ENCODE measurements at places on chromosomes 7 and 10.

GRCh38 chr10:133258066-133258817 lies 18.4 kb downstream of the ADAM8 start:
- DNase-seq, result no peak
- peak overlapping the region; percentile 17 for H3K4me3 ChIP-seq
- H3K27ac ChIP-seq, result no peak overlapping the region
- no peaks in the 10 kb centered on the region for H3K27me3 ChIP-seq
- no peaks in the 10 kb centered on the region for H3K36me3 ChIP-seq

DNA sequence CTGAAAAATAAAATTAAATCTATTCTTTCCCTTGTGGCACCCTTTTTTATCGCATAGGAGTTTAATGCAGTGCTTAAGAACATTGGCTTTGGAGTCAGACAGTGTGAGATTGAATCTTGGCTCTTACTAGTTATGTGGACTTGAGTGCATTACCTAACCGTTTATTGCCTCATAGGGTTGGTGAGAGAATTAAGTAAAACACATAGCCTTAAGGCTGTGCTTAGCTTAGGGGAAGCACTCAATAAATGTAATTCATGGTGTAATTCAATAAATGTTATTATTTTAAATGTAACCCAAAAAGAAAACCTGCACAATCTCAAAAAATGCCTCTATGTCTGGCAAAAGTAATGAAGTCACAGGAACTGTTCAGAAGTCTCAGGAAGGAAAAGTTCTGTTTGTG lies 2.7 kb downstream of the STK17A start:
- no peak for DNase-seq
- peak overlapping the region; percentile 91 for H3K27ac ChIP-seq
- peak overlapping the region; percentile 96 for H3K4me3 ChIP-seq
- peaks cover 16% of the 10 kb centered on the region for H3K27me3 ChIP-seq
- peaks cover 65% of the 10 kb centered on the region for H3K4me1 ChIP-seq

DNA sequence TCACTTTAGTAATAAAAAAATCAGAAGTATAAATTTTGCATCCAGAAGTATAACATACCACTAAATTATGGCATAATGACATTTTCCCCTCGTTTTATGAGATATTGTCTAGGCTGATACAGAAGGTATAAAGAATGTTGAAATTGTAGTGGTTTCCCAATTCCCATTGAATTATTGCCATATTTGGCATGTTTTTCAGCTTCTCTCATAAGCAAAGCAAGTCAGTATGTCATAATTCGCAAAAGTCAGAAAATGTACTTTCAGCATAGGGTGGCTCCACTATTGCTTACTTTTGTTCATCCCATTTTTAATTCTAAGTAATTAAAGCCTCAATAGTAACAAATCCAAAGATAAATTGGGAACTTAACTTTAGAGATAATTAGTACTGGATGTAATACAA lies 19.7 kb upstream of the PTPRZ1 start:
- no peaks in the 10 kb centered on the region for H3K4me1 ChIP-seq
- no peak overlapping the region for H3K4me3 ChIP-seq
- H3K27ac ChIP-seq, result no peak overlapping the region
- no peaks in the 10 kb centered on the region for H3K36me3 ChIP-seq
- no peaks in the 10 kb centered on the region for H3K27me3 ChIP-seq

DNA sequence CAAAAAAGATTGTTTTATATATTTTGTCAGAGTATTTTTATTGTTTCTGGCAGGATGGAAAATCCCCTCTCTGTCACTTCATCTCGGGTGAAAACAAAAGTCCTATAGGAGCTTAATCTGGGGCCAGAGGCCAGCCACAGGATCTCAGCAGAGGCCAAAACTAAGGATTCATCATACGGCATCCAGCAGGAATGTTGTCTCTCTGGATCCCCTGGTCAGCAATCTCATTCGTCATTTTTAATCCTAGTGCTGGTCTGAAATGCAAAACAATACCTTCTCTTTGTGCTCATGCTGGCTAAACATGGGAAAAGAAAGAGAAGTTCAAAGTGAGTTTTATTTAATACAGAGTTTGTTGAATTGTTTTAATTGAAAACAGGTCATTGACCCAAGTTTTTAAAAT lies 482.5 kb upstream of the AUTS2 start:
- DNase-seq, result no peak
- H3K36me3 ChIP-seq, result no peaks in the 10 kb centered on the region
- H3K27me3 ChIP-seq, result no peaks in the 10 kb centered on the region
- H3K27ac ChIP-seq, result no peak overlapping the region

DNA sequence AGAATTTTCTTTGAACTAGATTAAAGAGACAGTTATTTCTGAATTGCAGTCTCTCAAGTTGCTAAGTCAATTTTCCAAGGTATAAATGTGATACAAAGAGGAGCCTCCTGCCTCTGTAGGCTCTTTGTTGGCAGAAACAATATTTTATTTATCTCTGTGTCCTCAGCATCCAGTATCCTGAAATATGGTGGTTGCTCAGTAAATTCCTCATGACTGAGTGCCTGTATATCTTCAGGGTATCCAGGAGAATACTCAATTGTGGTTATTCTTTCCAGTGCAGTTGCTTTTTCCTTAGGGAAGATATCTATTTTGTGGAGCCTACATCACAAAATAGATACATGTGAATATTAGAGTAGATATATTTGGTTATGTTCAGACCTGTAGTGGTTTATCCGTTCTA lies 144.8 kb upstream of the FERD3L start:
- H3K4me3 ChIP-seq, result no peak overlapping the region
- H3K27me3 ChIP-seq, result peaks cover 4% of the 10 kb centered on the region
- no peak overlapping the region for H3K27ac ChIP-seq
- H3K4me1 ChIP-seq, result no peaks in the 10 kb centered on the region

DNA sequence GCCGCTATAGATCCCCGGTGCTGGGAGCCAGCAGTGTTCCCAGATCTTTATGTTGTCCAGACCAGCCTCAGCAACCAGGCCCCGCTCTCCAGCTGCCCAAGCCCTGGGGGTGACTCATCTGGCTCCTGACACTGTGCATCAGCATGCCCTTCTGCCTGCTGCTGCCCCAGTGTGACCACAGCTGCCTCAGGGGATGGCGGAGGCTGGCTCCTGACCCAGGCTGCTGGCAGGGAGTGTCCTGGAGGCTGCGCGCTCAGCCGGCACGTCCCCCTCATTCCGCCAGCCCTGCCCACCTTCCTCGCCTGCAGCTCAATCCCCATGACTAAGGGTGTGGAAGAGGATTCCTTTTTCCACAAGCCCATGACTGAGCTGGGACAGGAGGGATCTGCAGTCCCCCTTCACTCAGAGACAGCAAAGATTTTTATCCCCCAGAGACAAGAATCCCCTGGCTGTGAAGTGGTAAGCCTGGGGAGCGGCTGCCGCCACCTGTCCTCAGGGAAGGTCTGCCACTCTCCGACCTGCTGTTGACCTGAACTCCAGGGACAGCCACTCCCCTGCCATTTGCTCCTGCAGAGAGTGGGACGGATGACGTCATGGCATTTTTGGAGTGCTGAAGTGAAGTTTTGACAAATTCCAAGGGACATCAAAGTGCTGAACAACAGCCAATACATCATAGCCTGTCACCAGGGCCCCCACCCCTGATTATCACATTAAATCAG lies 182.8 kb upstream of the BMPER start:
- no peak for DNase-seq
- H3K36me3 ChIP-seq, result no peaks in the 10 kb centered on the region
- no peaks in the 10 kb centered on the region for H3K4me1 ChIP-seq
- H3K4me3 ChIP-seq, result no peak overlapping the region

- H3K27me3 ChIP-seq, result no peaks in the 10 kb centered on the region
- DNase-seq, result no peak
- H3K27ac ChIP-seq, result no peak overlapping the region
- no peaks in the 10 kb centered on the region for H3K36me3 ChIP-seq
Measured at GRCh38 chr10:52639652-52640051, 132.9 kb downstream of the MBL2 start.

GRCh38 chr7:113892818-113893217 lies 26.0 kb downstream of the PPP1R3A start:
- no peak overlapping the region for H3K27ac ChIP-seq
- H3K4me3 ChIP-seq, result no peak overlapping the region
- H3K36me3 ChIP-seq, result no peaks in the 10 kb centered on the region
- DNase-seq, result no peak
- H3K27me3 ChIP-seq, result no peaks in the 10 kb centered on the region
- no peaks in the 10 kb centered on the region for H3K4me1 ChIP-seq

DNA sequence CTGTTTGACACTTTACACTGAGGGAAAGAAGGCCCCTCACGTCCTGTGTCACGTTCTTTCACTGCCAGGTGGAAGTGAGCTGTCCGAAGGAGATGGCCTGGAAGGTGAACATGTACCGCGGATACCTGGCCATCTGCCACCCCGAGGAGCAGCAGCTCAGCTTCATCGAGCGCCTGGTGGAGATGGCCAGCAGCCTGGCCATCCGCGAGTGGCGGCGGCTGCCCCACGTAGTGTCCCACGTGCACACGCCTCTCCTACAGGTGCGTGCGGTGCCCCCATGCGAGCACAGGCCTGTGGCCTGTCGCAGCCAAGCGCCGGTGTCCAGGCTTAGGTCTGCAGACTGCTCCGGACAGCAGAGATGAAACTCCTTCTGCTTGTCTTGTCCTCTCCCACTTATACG lies 103.4 kb downstream of the TRRAP start:
- peaks cover 3% of the 10 kb centered on the region for H3K4me1 ChIP-seq
- no peaks in the 10 kb centered on the region for H3K27me3 ChIP-seq
- peak overlapping the region; percentile 23 for H3K27ac ChIP-seq
- peaks cover 48% of the 10 kb centered on the region for H3K36me3 ChIP-seq
- H3K4me3 ChIP-seq, result no peak overlapping the region
- DNase-seq, result no peak

DNA sequence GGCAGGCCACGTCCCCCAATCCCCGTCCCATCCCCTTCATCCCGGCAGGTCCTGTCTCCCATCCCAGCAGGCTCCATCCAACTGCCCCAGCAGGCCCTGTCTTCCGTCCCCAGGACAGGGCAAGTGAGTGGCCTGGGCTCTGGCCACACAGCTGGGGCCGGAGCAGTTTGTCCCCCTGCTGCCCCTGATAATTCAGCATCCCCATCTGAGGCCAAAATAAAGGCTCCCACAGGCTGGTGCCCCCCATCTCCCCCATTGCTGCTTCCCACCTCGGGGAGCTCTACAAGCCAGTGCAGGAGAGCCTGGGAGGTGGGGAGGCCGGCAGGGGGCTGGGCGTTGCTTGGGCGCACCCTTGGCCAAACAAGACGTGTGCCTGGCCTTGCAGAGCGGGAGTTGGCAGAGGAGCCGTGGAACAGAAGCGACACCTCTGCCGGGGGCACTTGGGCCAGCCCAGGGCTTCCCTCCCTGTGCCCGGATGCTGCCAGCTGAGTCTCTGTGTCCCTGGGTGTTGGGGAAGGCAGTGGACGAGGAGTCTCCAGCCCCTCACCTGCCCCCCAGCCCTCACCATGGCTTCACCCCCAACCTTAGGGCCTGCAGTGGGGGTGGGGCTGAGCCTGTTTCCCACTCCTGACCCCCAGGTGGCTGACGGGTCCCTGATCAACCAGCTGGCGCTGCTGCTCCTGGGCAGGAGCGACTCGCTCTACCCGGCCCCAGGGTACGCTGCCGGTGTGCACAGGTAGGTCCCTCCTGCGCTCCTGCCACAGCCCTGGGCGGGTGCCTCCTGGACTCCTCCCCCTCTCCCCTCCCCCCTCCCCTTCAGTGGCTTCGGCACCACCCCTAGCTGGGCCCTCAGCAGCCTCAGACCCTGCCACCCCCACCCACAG lies 14.0 kb downstream of the AP5Z1 start:
- H3K36me3 ChIP-seq, result no peaks in the 10 kb centered on the region
- H3K27me3 ChIP-seq, result no peaks in the 10 kb centered on the region
- H3K4me1 ChIP-seq, result no peaks in the 10 kb centered on the region
- no peak for DNase-seq

- H3K36me3 ChIP-seq, result no peaks in the 10 kb centered on the region
- H3K27ac ChIP-seq, result no peak overlapping the region
- no peak overlapping the region for H3K4me3 ChIP-seq
- DNase-seq, result no peak
- no peaks in the 10 kb centered on the region for H3K4me1 ChIP-seq
Measured at GRCh38 chr10:82609845-82610244, 734.9 kb downstream of the NRG3 start.

DNA sequence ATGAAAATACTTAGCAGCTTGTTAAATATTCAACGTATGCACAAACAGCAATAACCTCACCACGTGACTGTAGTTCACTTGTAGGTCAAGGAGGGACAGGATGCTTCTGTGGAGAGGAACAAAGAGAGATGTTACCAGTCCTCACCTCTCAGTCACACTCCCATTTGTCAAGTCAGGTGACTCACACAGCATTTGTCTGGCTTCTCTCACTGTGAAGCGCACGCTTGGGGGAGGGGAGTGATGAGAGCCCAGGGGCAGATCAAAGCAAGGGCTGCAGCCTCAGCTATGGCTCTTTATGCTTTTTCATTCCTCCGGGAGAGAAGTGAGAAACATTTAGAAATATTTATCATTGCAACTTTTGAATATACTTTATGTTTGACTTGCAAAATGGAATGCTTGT lies 2.9 kb upstream of the RBM20 start:
- H3K4me3 ChIP-seq, result no peak overlapping the region
- peaks cover 18% of the 10 kb centered on the region for H3K4me1 ChIP-seq
- H3K27ac ChIP-seq, result no peak overlapping the region
- H3K36me3 ChIP-seq, result no peaks in the 10 kb centered on the region

- no peak overlapping the region for H3K4me3 ChIP-seq
- H3K36me3 ChIP-seq, result no peaks in the 10 kb centered on the region
- peaks cover 4% of the 10 kb centered on the region for H3K27me3 ChIP-seq
- peaks cover 2% of the 10 kb centered on the region for H3K4me1 ChIP-seq
- no peak for DNase-seq
Measured at GRCh38 chr10:79463578-79464496, 18.4 kb upstream of the ZCCHC24 start.

- no peaks in the 10 kb centered on the region for H3K27me3 ChIP-seq
- H3K36me3 ChIP-seq, result peaks cover 24% of the 10 kb centered on the region
- DNase-seq, result no peak
- H3K4me3 ChIP-seq, result peak overlapping the region; percentile 66
Measured at GRCh38 chr10:14564268-14564744, 210.4 kb downstream of the FAM107B start.

GRCh38 chr10:72889391-72889831 lies 4.1 kb upstream of the OIT3 start:
- no peak for DNase-seq
- H3K27me3 ChIP-seq, result no peaks in the 10 kb centered on the region
- no peak overlapping the region for H3K4me3 ChIP-seq

- H3K4me1 ChIP-seq, result peaks cover 23% of the 10 kb centered on the region
- peak overlapping the region; percentile 80 for H3K27ac ChIP-seq
- H3K4me3 ChIP-seq, result peak overlapping the region; percentile 28
- DNase-seq, result peak; percentile 71
- peaks cover 14% of the 10 kb centered on the region for H3K36me3 ChIP-seq
Measured at GRCh38 chr7:468681-469562, 50.7 kb downstream of the PDGFA start.

- H3K36me3 ChIP-seq, result no peaks in the 10 kb centered on the region
- H3K4me1 ChIP-seq, result no peaks in the 10 kb centered on the region
- H3K4me3 ChIP-seq, result no peak overlapping the region
- peaks cover 10% of the 10 kb centered on the region for H3K27me3 ChIP-seq
- H3K27ac ChIP-seq, result no peak overlapping the region
Measured at GRCh38 chr7:12583176-12583575, 12.7 kb downstream of the SCIN start.

DNA sequence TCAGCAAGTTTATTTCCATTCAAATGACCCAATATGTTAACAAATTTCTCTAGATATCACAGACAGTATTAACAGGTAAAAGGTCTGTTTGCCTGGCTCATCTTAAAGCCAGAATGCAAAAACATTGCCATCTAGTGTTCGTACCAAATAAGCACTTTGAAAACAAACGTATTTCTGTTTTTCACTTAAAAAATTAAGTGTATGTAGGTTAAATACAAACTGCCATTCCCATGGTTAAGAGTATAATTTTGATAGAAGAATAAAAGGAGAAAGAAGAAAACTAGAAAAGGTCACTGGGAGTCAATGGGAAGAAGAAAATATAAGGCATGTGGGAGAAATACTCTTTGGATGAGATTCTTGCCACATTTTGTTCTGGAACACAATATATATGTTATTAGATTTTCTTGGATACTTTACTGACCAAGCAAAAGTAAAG lies 51.0 kb downstream of the ORC5 start:
- H3K4me3 ChIP-seq, result no peak overlapping the region
- H3K36me3 ChIP-seq, result no peaks in the 10 kb centered on the region
- no peak for DNase-seq
